Activated T-helper 2 cell treated with anti-CD3 and anti-CD28 coated beads, Interferon-gamma antibody, Interleukin-2, Interleukin-4, amounts not matched to agents 10 μg/mL and 5 μg/mL and 100 μg/mL, durations not matched to agents 14 hours and 24 hours and 36 hours (primary cell): ENCODE measurements at places on chromosomes 2 and 18.

DNA sequence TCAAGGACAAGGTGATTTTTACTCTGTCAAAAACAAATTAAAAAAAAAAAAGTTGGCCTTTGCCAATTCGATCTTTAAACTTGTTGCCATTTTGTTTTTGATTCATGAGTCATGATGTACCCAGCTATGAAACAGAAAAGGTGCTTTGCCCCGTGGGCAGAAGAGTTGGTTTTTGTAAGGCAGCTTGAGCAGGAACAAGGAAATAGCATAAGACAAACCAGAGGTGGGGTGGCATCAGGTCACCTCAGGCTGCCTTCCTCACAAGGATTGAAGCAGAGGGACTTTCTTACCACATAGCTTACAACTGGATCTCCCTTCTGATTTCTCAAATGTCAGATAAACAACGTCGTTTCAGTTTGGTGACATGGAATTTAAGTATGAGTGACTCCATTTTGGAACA is 123.8 kb downstream of the ARL4C start:
- peaks cover 74% of the 10 kb centered on the region for H3K4me1 ChIP-seq
- peak overlapping the region; percentile 67 for H3K27ac ChIP-seq
- no peaks in the 10 kb centered on the region for H3K36me3 ChIP-seq
- no peaks in the 10 kb centered on the region for H3K27me3 ChIP-seq
- H3K4me3 ChIP-seq: peak overlapping the region; percentile 9
- DNase-seq: no peak

DNA sequence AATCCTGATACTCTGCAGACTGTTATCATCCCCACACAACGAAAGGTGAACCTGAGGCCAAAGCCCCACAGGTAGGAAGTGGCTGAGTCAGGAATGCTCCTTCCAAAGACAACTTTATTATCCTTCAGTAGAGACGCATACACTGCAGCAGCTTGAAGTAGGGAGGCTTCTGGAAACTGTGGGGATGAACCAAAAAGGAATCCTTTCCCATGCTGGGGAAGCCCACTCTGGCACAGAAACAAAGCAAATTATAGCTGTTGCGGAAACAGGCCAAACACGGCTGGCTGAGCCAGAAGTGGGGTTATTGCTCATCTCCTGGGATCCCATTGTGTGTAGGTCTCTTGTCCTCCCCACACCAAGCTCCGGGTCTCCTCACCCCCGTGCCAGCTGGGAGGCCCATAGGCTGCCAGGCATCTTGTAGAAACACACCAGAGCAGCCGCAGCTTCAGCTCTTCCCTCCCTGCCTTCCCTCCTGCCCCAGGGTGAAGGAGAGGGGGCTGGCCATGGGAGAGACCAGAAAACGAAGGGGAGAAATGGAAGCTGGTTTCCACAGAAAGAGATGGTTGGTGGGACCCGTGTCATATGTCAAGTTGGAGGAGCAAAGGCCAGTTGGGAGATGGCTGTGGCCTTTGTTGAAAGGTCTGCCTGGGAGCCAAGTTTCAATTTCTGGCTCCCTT is 176.9 kb upstream of the NABP1 start:
- no peak overlapping the region for H3K27ac ChIP-seq
- H3K27me3 ChIP-seq: peaks cover 15% of the 10 kb centered on the region
- H3K4me1 ChIP-seq: no peaks in the 10 kb centered on the region
- no peaks in the 10 kb centered on the region for H3K36me3 ChIP-seq
- H3K4me3 ChIP-seq: no peak overlapping the region

- no peak overlapping the region for H3K27ac ChIP-seq
- H3K27me3 ChIP-seq: no peaks in the 10 kb centered on the region
- DNase-seq: no peak
- no peaks in the 10 kb centered on the region for H3K4me1 ChIP-seq
- no peaks in the 10 kb centered on the region for H3K36me3 ChIP-seq
- no peak overlapping the region for H3K4me3 ChIP-seq
These were observed 66.5 kb upstream of the FIGN start for GRCh38 chr2:163802284-163802683.

GRCh38 chr2:161306919-161307318 is 1.3 kb upstream of the PSMD14 start:
- peaks cover 29% of the 10 kb centered on the region for H3K36me3 ChIP-seq
- DNase-seq: no peak
- peaks cover 11% of the 10 kb centered on the region for H3K27me3 ChIP-seq
- H3K27ac ChIP-seq: peak overlapping the region; percentile 64
- peak overlapping the region; percentile 99 for H3K4me3 ChIP-seq
- peaks cover 23% of the 10 kb centered on the region for H3K4me1 ChIP-seq

GRCh38 chr2:189629531-189630453 is 31.5 kb upstream of the ASNSD1 start:
- peaks cover under 1% of the 10 kb centered on the region for H3K4me1 ChIP-seq
- no peaks in the 10 kb centered on the region for H3K36me3 ChIP-seq

GRCh38 chr2:148593421-148593820 is 51.1 kb upstream of the EPC2 start:
- H3K4me1 ChIP-seq: peaks cover 7% of the 10 kb centered on the region
- no peak overlapping the region for H3K4me3 ChIP-seq
- no peak for DNase-seq
- H3K27me3 ChIP-seq: peaks cover 5% of the 10 kb centered on the region

DNA sequence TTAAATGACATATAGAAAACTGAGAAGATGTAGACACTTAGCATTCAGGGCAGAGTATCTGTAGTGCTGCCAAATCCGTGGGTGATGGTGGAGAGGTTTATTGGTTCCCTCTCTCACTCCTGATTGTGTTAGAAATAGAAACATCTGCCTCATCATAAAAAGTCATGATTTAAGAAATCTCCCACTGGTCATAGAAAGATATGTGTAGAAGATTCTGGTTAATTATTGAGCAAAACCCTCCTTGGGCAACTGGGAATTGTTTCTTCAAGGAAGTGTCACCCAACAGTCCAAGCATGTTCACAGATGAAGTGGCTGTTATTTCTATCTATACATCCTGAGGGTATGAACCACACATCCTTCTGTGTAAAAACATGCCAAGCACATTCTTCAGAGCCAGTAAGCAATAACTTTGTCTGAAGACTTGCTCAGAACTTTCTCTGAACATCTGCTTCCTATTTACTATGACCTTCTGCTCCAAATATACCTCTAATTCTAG is 33.6 kb upstream of the CHRNA1 start:
- DNase-seq: no peak
- no peaks in the 10 kb centered on the region for H3K27me3 ChIP-seq
- no peak overlapping the region for H3K27ac ChIP-seq
- H3K4me1 ChIP-seq: peaks cover 38% of the 10 kb centered on the region

GRCh38 chr2:233597522-233597921 is 19.9 kb upstream of the UGT1A8 start:
- H3K36me3 ChIP-seq: no peaks in the 10 kb centered on the region
- H3K27me3 ChIP-seq: peaks cover 24% of the 10 kb centered on the region
- peaks cover 3% of the 10 kb centered on the region for H3K4me1 ChIP-seq
- H3K27ac ChIP-seq: no peak overlapping the region
- H3K4me3 ChIP-seq: no peak overlapping the region
- DNase-seq: no peak

DNA sequence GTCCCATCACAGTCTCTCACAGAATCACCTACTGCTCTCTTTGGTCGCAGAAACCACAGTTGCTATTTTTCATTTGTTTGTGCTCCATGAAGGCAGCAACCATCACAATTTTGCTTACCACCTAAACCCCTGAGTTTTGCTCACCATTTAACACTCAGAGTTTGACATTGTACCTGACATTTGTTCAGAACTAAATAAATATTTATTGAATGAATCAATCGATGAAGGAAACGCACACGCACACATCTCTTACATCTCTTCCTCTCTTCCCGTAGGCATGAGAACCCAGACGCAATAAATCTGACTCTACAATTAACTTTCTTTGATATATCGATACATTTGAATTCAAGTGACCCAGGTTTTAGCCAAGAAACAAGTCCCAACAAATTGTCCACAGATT is 105.5 kb upstream of the RNF152 start:
- H3K36me3 ChIP-seq: no peaks in the 10 kb centered on the region
- no peak overlapping the region for H3K4me3 ChIP-seq
- no peak overlapping the region for H3K27ac ChIP-seq

GRCh38 chr18:35171315-35171987 is 69.4 kb upstream of the ZNF397 start:
- H3K27me3 ChIP-seq: no peaks in the 10 kb centered on the region
- H3K36me3 ChIP-seq: no peaks in the 10 kb centered on the region
- H3K4me3 ChIP-seq: no peak overlapping the region
- no peak for DNase-seq
- H3K27ac ChIP-seq: peak overlapping the region; percentile 67

GRCh38 chr18:33751613-33752221 is 173.7 kb downstream of the ASXL3 start:
- no peaks in the 10 kb centered on the region for H3K36me3 ChIP-seq
- no peak overlapping the region for H3K27ac ChIP-seq
- H3K27me3 ChIP-seq: no peaks in the 10 kb centered on the region
- no peaks in the 10 kb centered on the region for H3K4me1 ChIP-seq
- H3K4me3 ChIP-seq: no peak overlapping the region

GRCh38 chr2:101354420-101355311 is 32.6 kb downstream of the CREG2 start:
- no peak for DNase-seq
- no peak overlapping the region for H3K27ac ChIP-seq
- H3K4me1 ChIP-seq: peaks cover 9% of the 10 kb centered on the region
- H3K27me3 ChIP-seq: peaks cover 6% of the 10 kb centered on the region
- no peak overlapping the region for H3K4me3 ChIP-seq

GRCh38 chr2:20992201-20992711 is 51.6 kb downstream of the APOB start:
- H3K27ac ChIP-seq: no peak overlapping the region
- H3K4me3 ChIP-seq: no peak overlapping the region
- H3K4me1 ChIP-seq: no peaks in the 10 kb centered on the region
- DNase-seq: no peak
- H3K36me3 ChIP-seq: no peaks in the 10 kb centered on the region

GRCh38 chr2:116717832-116718231 is 1096.7 kb upstream of the DDX18 start:
- no peaks in the 10 kb centered on the region for H3K36me3 ChIP-seq
- H3K27ac ChIP-seq: no peak overlapping the region
- no peak for DNase-seq
- H3K27me3 ChIP-seq: no peaks in the 10 kb centered on the region

DNA sequence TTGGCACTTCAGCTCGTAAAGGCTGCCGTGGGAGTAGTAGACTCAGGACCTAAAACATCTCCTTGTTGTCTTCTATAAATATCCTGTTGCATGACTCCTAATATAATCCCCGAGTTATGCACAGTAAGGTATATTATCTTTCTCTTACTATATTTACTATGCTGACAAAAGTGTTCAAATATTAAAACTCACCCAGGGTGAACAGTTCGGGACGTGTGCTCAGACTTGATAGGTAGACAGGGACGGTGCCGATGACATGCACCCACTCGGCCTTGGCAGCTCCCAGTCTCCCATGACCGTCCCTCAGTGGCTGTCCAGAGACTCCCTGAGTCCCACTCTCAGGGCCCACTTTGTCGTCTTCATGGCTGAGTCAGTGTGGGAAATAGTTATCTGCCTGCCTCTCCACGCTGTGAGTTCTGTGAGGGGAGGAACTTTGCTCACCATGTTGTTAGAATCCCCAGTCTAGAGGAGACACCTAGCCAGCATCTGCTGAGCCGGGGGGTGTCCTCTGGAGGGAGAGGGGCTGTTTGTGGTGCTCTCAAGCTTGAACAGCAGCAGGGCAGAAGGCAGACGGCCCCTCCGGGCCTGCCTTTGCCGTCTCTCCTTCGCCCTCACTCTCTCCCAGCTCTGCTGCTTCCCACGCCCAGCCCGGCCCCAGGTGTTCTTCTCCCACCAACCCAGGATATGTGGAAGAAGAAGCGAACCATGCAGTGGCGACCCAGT is 75.0 kb downstream of the DGKD start:
- DNase-seq: no peak
- peaks cover 40% of the 10 kb centered on the region for H3K36me3 ChIP-seq
- no peaks in the 10 kb centered on the region for H3K27me3 ChIP-seq
- no peak overlapping the region for H3K4me3 ChIP-seq
- H3K27ac ChIP-seq: no peak overlapping the region
- H3K4me1 ChIP-seq: peaks cover 33% of the 10 kb centered on the region

DNA sequence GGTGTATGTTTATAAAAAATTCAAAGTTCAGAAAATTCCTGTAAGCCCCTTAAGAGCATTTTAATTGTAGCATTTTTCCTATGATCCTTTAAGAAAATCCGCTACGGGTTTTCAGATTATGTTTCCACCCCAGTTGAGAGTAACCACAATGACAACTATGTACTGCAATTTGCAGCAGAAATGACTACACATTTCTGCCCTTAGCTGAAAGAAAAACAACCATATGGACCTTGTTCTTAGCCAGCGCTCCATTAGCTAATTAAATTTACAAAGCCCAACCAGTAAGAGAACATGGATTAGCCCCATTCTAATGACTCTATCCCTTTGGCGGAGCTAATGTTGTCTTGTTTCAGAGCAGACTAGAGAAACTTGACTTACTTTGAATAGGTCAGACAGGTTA is 247.6 kb downstream of the SLC8A1 start:
- no peak overlapping the region for H3K27ac ChIP-seq
- no peak for DNase-seq
- H3K36me3 ChIP-seq: peaks cover 4% of the 10 kb centered on the region
- no peak overlapping the region for H3K4me3 ChIP-seq
